CD8-positive, alpha-beta T cell (primary cell): ENCODE measurements at places on chromosomes 2 and 18. TPM values are rescaled to one million over a fixed set of nuclear protein-coding genes. Genes with fewer than 3 reads are reported as not detected.
A peak's percentile ranks its signal among the peaks of the same experiment; 100 is the strongest.

The GNAL gene
- 0.62 TPM for total RNA-seq

The ATOH8 gene
- total RNA-seq = 0.39 TPM

The RNASEH1 gene
- 31.1 TPM for total RNA-seq

The GLI2 gene
- total RNA-seq = not detected

The CD207 gene
- not detected for total RNA-seq

The AMMECR1L gene
- total RNA-seq = 10.3 TPM

The FAM124B gene
- total RNA-seq = not detected

The MAL gene
- 49.8 TPM for total RNA-seq

The NPAS2 gene
- total RNA-seq = 10.2 TPM

The ZEB2 gene
- 73.0 TPM for total RNA-seq

GRCh38 chr2:15711126-15711860 is 119.6 kb downstream of the DDX1 start:
- no peak for DNase-seq

GRCh38 chr2:142502402-142502801 is 371.6 kb upstream of the LRP1B start:
- no peak for DNase-seq

- no peak for DNase-seq
Measured at GRCh38 chr18:59300676-59301285, 17.7 kb downstream of the CPLX4 start.

- DNase-seq = no peak
Measured at GRCh38 chr2:75007819-75008218, 49.4 kb downstream of the POLE4 start.

- DNase-seq = no peak
Measured at GRCh38 chr2:222606306-222606705, 49.6 kb downstream of the FARSB start.

- no peak for DNase-seq
Measured at GRCh38 chr2:31196622-31197021, 20.7 kb downstream of the CAPN14 start.

DNA sequence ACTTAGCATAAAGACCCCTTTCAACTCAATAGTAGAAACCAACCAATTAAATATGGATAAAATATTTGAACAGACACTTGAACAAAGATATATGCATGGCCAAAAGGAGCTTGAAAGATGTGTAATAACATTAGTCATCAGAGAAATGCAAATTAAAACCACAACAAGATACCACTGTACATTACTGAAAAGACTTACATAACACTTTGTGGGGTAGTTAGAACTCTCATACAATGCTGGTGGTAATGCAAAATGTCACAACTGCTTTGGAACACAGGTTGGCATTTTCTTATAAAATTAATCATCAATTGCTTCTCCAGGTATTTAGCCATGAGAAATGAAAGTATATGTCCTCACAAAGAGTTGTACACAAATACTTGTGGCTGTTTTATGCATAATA is 60.7 kb downstream of the TTC27 start:
- no peak for DNase-seq

- DNase-seq = peak; percentile 15
Measured at GRCh38 chr2:64698668-64699444, 45.1 kb upstream of the SERTAD2 start.

DNA sequence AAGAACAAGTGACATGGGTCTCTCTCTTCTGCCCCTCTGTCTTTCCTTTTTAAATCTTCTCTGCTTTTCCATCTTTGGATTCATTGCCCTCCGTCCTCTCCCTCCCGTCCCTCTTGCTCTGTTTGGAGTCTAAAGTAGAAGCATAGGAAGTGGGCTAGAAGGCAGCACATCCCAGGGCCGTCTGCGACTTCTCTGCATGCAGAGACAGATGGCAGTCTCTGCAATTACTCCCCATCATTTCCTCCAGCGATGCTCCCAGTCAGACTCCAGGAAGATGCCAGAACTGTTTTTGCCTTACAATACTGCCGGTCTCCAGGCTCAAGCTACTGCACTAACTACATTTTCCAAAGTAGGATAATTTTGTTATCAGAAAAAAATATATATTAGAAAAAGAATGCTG is 35.2 kb upstream of the LPIN2 start:
- no peak for DNase-seq

DNA sequence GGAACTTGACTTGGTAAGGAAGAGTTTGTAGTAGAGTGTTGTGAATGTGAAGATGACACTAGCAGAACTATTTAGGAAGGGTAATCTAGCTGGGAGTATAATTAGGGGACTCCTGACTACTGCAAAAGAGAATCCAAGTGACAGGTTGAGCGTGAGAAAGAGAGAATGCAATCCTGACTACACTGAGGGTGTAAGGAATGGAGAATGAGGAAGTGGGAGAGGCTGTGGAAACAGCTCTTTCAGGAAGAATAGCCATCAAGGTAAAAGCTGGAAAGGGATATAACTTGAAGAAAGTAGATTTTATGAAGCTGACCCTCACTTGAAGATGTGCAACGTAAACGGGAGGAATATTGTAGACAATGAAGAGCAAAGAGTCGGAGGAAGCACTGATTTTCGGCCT is 41.1 kb upstream of the TTN start:
- no peak for DNase-seq

DNA sequence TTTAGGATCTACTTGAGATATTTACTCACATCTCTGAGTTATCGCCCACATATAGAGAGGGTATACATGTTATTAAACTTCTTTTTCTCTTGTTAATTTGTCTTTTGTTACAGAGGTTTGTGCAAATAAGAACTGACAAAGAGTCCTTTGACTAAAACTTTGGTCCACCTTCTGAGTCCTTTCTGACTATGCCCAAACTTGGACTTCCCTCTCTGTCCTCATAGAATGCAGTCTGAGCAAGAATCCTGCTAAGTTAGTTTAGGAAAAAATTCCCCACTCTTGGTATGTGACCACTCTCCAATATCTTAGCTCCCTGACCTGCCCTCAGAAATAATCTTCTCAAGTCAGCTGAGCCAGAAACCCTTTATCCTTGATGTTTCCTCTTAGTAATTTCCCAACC is 257.5 kb upstream of the REG3G start:
- no peak for DNase-seq

- DNase-seq = peak; percentile 71
Measured at GRCh38 chr2:54704688-54705605, 18.5 kb upstream of the EML6 start.

DNA sequence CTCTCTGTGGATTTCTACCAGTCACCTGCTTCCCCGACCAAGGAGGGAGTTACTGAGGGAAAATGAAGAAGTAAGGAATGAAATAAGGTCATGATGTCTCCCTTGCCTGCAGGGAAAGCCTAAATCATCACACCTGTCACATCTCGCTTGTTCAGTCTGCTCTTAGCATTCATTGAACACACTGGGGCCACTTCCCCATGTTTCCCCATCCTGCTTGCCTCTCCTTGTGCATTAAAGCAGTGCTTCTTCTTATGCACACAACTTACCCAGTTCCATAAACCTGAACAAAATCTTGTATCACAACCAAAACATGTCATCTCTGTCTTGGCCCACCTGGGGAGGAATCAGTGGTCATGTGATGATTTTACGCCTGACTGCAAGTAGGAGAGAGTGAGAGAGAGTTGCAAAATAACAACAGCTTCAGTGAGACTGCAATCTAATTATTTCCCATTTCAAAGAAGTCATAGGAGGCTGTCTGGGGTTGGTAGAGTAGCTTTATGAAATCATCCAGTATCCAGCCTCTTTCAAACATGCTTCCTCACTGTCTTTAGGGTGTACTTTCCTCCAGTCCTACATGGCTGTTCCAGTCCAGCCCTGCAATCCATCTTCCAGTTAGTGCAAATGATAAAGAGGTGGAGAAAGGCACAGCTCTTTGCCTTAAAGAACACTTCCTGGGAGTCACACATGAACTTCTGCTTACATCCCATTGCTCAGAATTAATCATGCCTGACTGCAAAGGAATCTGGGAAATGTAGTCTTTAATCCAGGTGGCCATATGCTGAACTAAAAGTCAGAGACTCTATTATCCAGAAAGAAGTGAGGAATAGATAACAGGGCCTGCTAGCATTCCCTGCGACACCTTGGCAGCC is 220.1 kb downstream of the HAUS1 start:
- DNase-seq = peak; percentile 21

- DNase-seq = no peak
Measured at GRCh38 chr2:163669506-163669905, 66.3 kb downstream of the FIGN start.

DNA sequence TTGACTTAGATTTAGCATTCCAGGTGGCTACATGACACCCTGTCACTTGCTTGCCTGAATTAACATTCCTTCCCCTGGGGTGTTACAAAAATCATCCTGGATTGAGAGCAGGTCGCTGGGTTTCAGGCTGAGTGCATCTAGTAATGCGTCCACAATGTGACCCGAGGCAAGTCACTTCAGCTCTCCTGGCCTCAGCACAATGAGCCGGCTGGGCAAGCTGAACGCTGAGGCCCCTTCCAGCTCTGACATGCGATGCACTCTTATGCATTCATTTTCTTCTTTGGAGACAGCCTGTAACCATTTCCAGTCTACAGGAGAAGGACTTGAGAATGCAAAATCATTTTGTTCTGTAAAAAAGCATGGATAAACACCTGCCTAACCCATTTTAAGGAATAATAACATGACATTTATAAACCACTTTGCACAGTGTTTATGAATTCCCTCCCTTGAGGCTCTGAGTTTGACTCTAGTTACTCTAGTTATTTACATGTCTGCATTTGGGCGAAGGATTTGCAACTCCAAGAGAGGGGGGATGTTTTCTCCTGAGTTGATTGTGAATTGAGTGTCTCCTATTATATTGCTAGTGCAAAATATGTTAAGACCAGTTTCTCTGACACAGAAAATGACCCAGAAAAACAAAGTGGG is 63.0 kb upstream of the CPO start:
- no peak for DNase-seq

DNA sequence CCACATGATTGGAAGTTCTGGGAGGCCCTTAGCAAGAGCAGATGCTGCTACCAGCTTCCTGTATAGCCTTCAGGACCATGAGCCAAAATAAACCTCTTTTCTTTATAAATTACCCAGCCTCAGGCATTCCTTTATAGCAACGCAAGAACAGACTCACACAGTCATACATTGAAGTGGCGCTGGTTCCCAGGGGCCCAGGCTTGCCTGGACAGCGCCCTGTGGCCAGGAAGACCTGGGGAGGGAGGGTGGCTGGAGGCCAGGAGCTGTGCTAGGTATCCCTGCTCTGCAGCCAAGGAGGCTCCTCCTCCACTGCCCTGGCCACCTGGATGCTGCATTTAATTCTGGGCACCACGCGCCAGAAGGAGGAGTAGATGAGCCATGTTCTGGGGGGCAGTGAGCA is 98.1 kb downstream of the AGAP1 start:
- no peak for DNase-seq

- DNase-seq = no peak
Measured at GRCh38 chr2:73984922-73985307, 205 bp downstream of the TET3 start.

- no peak for DNase-seq
Measured at GRCh38 chr2:135424849-135425248, 106.2 kb downstream of the ZRANB3 start.

- DNase-seq = no peak
Measured at GRCh38 chr2:238100821-238101771, 956 bp downstream of the ESPNL start.

DNA sequence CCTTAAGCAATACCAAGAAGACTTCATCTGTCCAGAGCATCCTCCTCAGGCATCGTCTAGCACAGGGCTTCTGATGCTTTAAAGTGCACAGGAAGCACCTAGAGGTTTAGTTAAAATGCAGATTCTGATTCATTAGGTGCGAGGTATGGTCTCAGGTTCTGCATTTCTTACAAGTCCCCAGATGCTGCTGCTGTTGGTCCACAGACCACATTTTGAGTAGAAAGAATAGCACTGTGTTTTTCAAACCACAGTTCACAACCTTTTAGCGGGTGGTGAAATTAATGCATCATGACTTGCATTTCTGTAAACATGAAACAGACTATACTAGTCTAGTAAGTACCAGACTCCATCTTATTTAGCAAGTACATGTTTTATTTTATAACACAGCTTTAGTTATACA is 134.6 kb downstream of the TMEFF2 start:
- DNase-seq = no peak

DNA sequence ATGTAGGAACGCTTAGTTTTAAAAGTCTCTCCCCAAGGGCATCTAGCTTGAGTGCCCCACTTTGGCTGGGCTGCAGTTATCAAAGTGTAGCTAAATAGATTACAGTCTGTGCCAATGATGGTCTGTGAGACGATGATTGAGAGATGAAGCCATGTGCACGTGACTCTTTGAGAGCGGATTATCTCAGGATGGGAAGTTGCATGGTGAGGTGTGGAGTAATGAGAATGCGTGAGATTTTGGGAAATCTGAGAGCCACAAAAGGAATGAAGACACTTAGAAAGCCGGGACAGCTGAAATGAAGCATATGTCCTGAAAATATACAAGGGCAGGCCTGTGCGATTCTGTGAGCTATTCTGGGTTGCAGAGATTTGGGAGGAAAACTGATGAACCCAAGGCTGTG is 370.0 kb downstream of the TGIF1 start:
- DNase-seq = no peak

DNA sequence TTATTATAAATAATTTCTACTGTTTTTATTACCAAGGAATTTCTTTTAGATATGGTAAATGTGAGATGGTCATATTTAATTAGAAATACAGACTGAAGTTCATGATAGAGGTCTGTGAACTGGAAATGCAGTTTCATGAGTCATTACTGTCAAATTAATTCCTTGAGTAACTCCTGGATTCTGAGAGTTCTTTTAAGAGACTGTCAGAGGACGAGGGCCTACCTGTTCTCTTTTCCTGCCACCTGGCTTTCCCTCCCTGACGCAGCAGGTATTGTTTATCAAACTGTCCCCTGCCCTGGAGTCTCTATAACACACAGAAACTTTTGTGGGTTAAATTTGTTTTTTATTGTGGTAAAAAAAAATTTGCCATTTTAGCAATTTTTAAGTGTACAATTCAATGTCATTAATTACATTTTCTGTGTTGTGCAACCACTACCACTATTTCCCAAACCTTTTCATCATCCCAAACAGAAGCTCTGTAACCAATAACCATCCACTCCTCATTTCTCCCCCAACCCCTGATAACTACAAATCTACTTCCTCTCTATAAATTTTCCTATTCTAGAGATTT is 142.6 kb downstream of the DIS3L2 start:
- no peak for DNase-seq

DNA sequence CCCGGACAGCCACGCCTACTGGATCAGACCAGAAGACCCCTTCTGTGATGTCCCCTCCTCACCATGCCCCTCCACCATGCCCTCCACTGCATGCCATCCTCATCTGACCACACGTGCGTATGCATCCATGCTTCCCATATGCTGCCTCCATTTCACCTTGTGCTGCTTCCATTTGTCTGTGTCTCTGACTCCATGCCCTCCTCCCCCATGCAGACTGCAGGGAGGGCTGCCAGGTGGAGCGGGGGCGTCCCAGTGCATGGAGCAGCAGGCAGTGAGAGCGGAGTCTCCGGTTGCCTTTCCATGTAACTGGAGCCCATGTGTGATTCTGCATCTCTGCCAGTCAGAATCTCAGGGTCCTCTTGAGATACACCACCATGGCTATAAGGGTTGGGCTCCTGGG is 52.6 kb downstream of the COA5 start:
- no peak for DNase-seq

- DNase-seq = no peak
Measured at GRCh38 chr2:44931198-44931780, 10.2 kb upstream of the SIX3 start.

- DNase-seq = no peak
Measured at GRCh38 chr2:18719978-18720775, 130.8 kb upstream of the NT5C1B start.
